ENCODE measurements at places on chromosomes 16 and 17.

- DNase-seq: no peak
Observed at GRCh38 chr16:25827709-25828108, 135.9 kb downstream of the HS3ST4 start.

GRCh38 chr17:60863892-60864707, 186.4 kb downstream of the BCAS3 start:
- DNase-seq: no peak

- no peak for DNase-seq
Observed at GRCh38 chr17:55717898-55718735, 4.5 kb downstream of the TMEM100 start.

DNA sequence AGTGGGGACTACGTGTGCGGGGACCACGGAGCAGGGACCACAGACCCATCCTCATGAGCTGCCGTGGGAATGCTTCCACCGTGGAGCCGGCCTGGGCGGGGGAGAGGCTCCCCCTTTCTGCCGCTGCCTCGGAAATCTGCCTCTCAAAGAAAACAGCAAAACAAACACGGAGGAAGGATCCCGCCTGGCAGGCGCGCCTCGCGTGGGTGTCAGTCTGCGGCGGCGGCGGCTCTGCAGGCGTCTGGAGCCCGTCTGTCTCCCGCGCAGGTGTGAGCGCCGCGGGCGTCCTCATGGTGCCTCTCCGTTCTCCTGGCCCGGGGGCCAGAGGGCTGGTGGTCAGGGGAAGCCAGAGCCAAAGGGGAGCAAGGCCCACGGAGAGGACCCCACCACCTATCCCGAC, 27.5 kb downstream of the GSE1 start:
- no peak for DNase-seq

GRCh38 chr17:64196601-64197000, 66.5 kb downstream of the TEX2 start:
- DNase-seq: no peak

GRCh38 chr17:48470388-48471034, 40.5 kb upstream of the SKAP1 start:
- DNase-seq: no peak

DNA sequence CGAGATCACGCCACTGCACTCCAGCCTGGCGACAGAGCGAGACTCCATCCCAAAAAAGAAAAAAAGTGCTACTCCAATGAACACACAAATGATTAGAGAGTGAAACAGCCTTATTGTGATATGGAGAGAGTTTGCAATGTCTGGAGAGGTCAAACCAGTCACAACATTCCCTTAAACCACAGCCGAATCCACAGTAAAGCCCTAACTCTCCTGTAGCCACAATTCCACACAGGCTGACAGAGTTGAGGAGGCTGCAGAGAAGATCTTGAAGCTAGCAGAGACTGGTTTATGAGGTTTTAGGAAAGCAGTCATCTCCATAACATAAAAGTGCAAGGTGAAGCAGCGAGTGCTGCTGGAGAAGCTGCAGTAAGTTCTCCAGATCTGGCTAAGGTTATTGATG, 6.7 kb downstream of the RNF213 start:
- DNase-seq: no peak

- DNase-seq: no peak
Observed at GRCh38 chr16:1447965-1448364, 3.6 kb upstream of the CCDC154 start.

DNA sequence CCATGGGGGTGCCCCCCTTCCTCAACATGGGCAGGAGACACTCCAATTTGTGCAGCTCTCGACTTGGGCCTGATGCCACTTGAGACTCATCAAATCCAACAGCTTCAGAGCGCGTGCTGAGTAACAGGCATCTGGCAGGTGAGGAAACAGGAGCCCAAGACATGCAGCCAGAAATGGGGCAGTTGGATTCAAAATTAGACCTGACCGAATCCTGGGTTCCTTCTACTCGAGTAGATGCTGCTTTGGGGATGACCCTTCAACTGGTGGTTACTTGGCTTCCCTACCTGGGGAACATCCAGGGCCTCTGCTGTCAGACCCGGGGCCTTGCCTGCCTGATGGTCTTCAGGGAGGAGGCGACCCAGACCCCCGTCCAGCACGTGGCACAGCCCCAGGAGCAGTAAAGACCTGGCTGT, 488 bp upstream of the NTN3 start:
- DNase-seq: no peak

GRCh38 chr17:11438673-11439072, 159.6 kb upstream of the DNAH9 start:
- no peak for DNase-seq

GRCh38 chr16:48619979-48620378, 10.0 kb upstream of the N4BP1 start:
- DNase-seq: no peak

DNA sequence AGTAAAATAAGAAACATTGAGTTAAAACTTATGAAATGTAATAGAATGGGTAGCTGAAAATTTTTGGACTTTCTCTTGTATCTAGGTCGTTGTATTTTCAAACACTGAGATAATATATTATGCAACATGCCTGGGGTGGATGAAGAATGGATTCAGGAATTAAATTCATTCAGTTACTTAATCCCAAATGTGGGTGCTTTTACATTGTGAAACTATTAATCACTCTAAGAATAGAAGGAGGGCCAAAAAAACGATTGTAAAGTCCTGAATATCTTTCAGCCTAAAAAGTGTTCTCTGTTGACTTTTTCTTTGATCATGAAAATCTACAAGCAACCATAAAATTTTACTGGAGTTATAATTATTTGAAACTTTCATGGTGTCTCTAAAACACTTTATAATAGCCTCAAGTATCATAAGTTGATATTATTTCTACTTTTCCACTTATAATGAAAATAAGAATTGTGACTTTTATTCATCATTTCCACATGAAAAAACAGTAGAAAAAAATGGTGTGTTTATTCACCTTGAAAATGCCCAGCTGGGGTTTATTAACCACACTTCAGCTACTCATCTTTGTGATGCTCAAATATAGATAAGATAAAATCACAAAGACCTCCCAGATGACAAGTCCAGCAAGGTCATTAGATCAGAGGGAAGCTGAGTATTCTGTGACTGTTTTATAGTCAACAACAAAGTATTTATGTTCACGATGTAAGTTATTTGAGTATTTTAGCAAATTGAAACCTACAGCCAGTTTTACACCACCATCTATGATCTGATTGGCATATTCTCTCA, 619.9 kb upstream of the SOX9 start:
- DNase-seq: no peak

- DNase-seq: no peak
Observed at GRCh38 chr16:3356118-3356517, 429 bp downstream of the OR2C1 start.

- DNase-seq: no peak
Observed at GRCh38 chr16:80463751-80464495, 76.9 kb upstream of the DYNLRB2 start.

- peak; percentile 48 for DNase-seq
Observed at GRCh38 chr17:39153599-39154051, 2.2 kb upstream of the PLXDC1 start.

DNA sequence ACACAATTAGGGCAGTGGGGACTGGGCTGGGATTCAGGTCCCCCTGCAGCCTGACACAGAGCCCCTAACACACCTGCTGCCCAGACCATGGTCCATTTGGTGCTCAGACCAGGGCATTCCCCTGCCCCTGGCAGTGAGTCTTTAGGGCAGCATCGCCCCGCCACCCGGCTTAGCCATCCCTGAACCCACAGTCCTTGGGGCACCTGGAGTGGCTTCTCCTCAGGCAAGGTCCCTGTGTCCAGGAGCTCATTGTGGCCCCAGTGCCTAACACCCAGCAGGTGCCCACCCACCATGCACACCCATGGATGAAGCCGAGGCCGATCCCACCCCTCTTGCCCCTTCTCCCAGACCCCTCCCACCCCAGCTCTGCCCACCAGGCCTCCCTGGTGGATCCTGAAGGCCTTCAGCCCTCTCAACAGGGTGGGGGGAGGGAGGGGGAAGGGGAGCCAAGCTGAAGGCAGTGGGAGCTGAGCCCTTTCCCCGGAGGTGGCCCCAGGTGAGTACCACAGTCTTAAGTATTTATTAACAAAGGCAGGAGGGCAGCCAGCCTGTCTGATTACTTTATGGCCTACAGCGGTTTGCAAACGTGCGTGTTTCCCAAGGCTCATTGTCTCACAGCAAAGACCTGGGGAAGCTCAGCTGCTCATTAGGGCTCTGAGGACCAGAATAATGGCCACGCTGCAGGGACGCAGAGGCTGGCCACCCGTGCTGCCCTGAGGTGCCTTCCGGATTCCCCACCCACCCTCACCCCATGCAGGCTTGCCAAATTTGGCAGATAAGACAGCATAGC, 38.5 kb downstream of the RBFOX3 start:
- no peak for DNase-seq

DNA sequence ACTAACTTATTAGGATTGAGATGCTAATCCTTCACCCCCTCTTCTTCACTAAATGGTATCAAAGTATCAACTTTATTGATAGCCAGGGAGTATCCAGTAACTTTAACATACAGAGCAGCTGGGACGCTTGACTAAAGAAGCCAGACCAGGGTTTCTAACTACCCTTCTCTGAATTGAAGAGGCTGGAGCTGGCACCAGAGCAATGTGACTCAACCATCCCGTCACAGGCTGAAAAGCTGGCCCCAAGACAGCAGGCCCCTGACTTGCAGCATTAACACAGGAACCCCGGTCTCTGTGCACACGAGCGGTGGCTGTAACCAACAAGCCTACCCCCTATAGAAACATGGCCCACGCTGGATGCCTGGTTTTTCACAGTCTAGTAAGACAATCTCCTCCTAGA, 59.8 kb downstream of the ANKFN1 start:
- DNase-seq: no peak

DNA sequence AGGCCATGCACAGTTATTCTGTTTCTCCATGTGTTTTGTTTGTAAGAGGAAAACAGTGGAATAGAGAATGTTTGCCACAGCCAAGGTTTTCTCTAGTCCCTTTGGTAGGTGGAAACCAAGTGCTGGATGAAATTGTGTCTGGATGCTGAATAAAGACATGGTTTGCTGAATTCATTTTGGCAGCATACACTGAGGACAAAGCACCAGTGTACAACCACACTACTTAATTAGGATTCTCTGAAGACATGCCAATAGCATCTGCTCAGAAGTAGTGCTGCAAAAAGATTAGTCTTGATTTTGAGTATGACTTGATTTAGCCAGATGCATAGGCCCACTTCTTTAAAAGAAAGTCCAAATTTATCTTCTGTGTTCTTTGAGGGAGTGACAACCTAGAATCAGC, 230.5 kb upstream of the CACNG5 start:
- no peak for DNase-seq

GRCh38 chr17:64036198-64036922, 15.9 kb upstream of the ICAM2 start:
- DNase-seq: no peak

- no peak for DNase-seq
Observed at GRCh38 chr17:67477687-67478086, 100.6 kb downstream of the PITPNC1 start.
